CD4-positive, alpha-beta T cell treated with Interleukin-17A for 1 hour (primary cell): ENCODE measurements at places on chromosomes 12 and 14.
A peak's percentile ranks its signal among the peaks of the same experiment; 100 is the strongest.

DNA sequence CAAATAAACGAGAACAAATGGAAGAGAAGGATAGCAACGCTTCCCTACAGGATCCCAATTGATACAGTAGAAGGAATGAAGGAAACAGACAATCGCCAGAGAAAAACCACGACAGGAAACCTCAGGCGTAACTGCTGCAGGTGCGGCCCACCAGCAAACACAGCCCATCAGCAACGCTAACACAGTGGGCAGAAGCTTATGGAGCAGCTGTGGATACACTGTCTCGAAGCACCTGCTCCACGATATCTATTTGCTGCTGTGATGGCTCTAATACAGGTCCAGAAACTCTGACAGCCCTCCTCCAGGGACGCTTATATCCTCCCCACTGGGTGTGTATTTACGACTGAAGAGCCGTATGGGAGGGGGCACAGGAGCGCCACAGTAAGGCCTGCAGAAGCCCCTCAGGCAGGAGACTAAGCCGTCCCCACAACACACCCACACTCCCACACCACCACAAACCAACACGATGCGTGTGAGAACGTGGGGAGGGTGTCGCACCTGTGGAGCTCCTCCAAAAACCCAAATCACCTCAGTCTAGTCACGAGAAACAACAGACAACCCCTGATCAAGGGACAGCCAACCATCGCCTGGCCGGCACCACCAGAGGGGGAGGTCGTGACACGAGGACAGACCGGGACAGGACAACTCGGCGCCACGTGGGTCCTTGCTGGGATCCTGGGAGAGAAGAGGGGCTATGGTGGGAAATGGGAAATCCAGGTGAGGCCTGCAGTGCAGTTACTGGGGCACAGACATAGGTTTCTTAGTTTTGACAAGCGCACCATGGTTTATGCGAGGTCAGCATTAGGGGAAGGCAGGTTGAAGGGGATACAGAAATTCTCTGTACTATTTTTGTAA lies 24.0 kb downstream of the POLE start:
- no peak for DNase-seq

DNA sequence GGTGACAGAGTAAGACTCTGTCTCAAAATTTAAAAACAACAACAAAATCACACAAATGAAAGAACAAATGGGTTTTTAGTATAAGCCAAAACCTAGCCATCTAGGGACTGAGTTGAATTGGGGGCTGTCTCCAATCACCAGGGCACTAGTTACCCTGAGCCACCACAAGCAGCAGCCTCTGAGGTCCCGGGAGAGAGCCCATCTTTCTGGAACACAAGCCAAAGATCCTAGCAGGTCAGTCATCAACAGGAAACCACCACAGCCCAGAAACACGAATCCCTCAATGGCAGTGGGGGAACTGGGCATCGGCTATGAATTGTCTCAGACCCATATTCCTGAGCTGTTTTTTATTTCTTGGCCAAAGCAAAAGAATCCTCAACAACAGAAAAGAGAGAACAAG lies 75.3 kb downstream of the KDM2B start:
- no peak for DNase-seq

GRCh38 chr12:60832290-60832689 lies 1236.5 kb downstream of the SLC16A7 start:
- no peak for DNase-seq

- DNase-seq = no peak
These were observed 218.5 kb downstream of the PHLDA1 start for GRCh38 chr12:75813072-75813471.

DNA sequence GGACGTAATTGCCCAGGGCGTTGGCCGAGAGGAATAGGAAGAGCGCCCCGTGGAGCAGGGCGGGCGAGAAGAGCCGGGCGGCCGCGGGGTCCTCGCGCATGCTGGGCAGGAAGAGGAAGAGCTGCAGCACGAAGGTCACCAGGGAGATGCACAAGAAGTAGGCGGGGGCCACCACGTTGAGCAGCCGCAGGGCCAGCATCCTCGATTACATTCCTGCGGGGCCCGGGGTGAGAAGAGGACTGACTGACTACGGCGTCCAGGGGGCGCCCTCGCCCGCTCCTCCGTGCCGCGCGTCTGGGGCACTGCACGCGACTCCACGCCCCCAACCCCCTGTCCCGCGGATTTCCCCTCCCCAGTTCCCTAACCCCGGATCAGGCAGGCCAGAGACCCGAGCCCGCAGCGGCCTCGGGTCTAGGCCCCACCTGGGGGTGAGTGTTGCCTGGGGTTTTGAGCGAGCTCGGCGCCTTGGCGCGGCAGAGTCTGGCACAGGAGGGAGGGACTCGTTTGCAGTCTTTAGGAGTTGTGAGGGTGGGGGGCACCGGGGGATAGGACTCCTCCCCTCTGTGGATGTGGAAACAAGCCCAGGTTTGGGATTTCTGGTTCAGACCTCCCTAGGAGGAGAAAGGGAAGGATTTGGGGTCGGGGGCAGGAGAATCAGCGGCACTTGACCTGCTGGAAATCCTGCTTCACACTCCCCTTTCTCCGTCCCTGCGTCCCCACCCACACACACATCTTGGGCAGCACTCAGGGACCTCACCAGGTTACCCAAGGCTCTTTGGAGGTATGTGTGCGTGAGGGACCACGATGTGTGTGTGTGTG lies 1.8 kb downstream of the ZDHHC22 start:
- peak; percentile 15 for DNase-seq

- DNase-seq = peak; percentile 81
These were observed 1.8 kb downstream of the CKB start for GRCh38 chr14:103520657-103521437.

DNA sequence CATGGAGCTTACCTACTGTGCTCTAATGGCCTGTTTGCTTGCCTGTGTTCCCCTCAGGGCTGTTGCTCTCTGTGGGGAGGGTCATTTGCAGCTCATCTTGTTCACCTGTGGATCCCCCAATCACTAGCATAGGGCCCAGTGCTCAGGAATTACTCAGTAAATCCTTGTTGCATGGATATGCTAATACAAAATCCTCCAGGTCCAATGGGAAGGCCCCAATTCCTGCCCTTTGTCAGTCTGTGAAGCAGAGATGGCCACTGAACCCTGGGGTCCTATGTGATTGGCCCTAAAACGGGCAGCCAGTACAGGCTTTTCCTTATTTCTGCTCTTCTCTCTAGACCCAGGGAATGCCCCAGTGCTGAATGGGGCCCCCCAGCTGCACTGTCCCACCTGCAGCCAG lies 44.1 kb downstream of the FOS start:
- no peak for DNase-seq

DNA sequence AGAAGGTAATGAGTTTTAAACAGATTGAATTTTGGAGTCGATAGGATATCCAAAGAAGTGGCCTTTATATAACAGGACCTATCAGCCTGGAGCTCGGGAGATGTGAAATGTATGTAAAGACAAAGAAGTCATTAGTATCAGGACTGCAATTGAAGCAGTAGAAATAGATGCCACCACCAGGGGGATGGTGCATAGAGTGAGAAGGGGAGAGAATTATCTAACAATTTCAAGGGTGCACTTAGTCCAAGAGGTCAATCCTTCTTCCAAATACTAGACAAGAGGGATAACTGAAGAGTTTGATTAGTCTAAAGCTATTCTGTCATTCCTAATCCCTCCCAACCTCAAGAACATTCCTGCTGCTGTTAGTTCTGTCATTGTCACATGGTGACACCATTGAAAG lies 127.8 kb downstream of the CFAP54 start:
- DNase-seq = no peak

GRCh38 chr12:56087220-56087619 lies 7.3 kb downstream of the ERBB3 start:
- no peak for DNase-seq

DNA sequence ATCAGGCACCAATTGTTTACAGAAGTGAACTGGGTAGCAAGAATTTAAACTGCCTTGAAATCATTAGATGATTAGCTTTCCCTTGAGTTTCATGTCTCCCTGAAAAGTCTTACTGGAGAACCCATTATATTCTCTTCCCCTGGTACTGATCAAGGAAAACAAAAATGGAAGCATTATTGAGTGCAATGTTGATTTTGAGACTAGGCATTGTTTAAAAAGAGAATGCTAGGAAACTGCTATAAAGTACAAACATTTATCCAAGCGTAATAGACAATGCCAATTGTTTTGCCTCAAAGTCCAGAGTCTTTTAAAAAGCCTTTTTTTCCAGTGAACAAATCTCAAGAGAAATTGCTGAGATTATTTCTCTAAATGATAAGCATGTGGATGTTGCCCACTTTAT lies 197.0 kb downstream of the CCER1 start:
- DNase-seq = no peak

- DNase-seq = no peak
These were observed 820 bp upstream of the SMAGP start for GRCh38 chr12:51270951-51271518.

DNA sequence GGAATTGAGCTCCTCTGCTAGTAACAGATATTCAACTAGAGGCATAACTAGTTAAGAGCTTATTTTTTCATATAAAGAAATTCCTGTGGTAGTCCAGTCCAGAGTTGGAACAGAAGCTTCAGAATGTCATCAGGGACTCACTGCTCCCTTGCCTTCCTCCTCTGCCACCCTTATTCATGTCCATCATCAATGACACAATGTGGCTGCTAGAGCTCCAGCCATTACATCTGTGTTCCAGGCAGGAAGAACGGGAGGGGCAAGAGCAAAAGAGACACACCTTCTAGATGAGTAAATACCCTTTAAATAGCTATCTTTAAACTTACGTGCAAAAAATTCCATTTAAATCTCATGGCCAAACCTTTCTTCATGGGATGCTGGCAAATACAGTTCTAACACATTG lies 47.3 kb upstream of the HMGA2 start:
- DNase-seq = no peak

DNA sequence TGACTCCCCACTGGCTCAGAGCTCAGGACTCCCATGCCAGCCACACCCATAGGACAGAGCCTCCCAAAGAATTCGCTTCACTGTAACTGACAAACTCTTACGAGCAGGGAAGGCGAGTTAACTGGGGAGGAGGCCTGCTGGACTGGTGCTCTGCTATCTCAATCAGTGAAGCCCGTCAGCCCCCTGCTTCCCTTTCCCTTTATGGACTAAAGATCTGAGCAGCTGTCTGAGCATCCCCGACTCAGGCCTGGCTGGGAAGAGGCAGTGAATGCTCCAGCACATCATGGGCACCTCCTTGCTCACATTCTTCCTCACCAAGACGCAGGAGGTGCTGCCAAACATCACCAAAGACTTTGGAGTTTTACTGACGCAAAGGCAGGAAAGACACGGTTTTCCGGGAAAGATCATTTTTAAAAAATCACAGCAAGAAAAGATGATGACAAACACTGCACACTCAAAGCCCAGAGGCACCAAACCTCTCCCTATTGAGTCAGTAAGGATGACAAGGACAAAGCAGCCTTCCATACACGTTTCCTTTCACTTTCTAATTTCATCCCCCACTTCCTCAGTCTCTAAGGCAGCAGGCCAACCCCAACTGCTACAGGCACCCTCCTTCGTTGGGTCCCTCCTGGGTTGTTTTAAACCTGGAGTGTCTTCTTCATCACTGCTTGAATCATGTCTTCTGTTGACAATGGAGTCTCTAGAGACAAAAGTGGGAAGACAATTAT lies 45.0 kb upstream of the P2RX7 start:
- no peak for DNase-seq

GRCh38 chr12:7989827-7990491 lies 42.6 kb upstream of the FOXJ2 start:
- peak; percentile 71 for DNase-seq

DNA sequence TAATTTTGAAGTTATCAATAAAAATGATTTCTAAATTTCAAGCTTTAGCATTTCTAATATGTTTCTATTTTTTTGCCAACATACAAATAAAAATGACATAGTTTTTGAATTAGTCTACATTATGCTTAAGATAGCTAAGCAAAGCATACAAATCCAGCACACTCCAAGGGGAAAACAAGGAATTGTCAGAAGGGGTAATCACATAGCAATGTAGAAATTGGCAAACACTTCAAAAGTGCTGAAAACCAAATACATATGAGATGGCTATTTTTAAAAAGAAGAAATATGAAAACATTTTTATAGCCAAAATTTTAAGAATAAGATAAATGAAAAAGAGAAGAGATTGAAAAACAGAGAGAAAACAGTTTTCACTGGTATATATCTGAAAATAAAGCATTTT lies 308.0 kb downstream of the SLC6A15 start:
- DNase-seq = no peak

DNA sequence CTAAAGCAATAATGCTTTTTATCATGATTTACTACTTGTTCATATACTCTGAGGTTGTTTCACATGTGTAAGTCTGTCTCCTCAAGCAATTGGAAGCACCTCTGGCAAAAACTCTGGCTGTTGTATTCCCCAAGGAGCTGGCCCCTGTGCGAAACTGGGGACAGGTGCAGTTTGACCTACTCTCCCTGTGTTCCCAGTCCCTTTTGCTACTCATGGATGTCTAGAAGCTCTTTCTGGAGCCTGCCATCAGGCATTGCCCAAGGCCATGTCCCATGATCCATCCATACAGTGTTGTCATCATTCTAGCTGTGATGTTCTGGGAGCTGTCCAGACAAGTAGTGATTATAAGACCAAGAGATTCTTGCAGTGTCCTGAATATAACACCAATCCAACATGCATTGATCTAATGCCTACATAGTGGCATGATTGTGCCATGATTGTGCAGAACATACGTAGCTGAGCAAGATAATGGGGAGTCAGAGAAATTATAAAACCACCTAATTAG lies 14.9 kb downstream of the AKAP6 start:
- no peak for DNase-seq

GRCh38 chr12:98470469-98471082 lies 44.8 kb upstream of the TMPO start:
- DNase-seq = no peak

GRCh38 chr14:32702562-32702961 lies 236.1 kb upstream of the NPAS3 start:
- DNase-seq = peak; percentile 42

DNA sequence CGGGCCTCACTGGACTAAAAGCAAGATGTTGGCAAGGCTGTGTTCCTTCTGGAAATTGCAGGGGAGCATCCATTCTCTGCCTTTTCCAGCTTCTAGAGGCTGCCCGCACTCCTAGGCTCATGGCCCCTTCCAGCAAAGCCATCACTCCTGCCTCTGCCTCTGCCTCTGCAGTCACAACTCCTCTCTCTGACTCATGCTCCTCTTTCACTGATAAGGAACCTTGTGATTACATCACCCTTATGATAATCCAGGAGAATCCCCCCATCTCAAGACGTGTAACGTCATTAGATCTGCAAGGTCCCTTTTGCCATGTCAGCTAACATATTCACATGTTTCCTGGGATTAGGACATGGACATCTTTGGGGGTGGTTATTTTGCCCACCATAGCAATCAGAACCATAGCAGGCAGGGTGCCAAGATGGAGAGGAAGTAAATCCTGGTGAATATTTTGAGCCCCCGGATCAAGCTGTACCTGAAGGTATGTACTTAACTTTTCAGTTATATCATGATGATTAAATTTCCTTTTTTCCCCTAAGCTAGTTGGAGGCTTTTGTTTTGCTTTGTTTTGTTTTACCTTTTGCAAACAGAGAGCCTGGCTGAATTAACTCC lies 123.6 kb downstream of the SCARB1 start:
- no peak for DNase-seq
